ENCODE measurements at places on chromosomes 16 and 17. TPM values are rescaled to one million over a fixed set of nuclear protein-coding genes. Genes with fewer than 3 reads are reported as not detected.

RTN4RL1 gene
- 0.80 TPM for total RNA-seq

KRTAP9-8 gene
- total RNA-seq = not detected

CPHXL2 gene
- not detected for total RNA-seq

CRHR1 gene
- 0.15 TPM for total RNA-seq

TP53TG3 gene
- total RNA-seq = 1.2 TPM

DNA sequence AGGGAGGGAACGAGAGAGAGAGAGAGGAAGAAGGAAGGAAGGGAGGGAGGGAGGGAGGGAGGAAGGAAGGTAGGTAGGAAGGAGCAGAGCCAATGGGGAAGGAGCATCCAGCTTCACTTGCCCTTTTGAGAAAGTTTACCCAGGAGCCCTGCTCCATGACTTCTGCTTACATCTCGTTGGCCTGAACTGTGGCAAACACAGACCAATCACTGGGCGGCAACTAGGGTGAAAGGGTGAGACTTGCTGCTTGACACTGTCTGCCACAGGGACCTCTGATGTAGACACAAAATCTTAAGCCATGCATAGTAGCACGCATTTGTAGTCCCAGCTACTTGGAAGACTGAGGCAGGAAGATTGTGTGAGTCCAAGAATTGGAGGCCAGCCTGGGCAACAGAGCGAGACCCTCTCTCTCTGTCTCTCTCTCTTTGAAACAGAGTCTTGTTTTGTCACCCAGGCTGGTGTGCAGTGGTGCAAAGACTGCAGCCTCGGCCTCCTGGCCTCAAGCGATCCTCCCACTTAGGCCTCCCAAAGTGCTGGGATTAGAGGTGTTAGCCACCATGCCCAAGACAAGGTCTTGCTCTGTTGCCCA lies 19.5 kb upstream of the TUBG2 start:
- H3K4me1 ChIP-seq = no peaks in the 10 kb centered on the region
- no peaks in the 10 kb centered on the region for H3K36me3 ChIP-seq
- no peak overlapping the region for H3K27ac ChIP-seq

DNA sequence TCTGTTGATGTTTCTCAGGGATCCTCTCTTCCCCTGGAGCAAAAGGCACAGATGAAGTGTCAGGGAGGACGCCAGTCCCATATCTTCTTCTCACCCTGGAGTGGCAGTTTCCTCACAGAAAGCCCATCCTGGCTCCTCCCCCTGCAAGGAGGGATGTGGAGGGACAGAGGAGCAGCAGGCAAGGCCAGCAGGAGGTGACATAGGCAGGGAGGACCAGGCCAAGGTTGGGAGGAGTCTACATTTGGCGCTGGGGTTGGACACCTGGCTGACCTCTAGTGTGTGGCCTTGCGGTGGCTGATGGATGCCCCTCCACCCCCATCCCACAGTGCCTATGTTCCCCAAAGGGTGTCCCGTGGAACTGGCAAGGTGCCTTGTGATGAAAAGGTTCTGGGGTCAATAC lies 125.4 kb downstream of the SEC14L1 start:
- 0 out of 2 replicates have a peak overlapping the region, but pooled peaks have one; percentile 24 for H3K27ac ChIP-seq
- DNase-seq = no peak
- H3K4me1 ChIP-seq = peaks cover 15% of the 10 kb centered on the region
- no peaks in the 10 kb centered on the region for H3K27me3 ChIP-seq
- H3K36me3 ChIP-seq = no peaks in the 10 kb centered on the region

GRCh38 chr17:57422574-57423164 lies 166.3 kb downstream of the MSI2 start:
- DNase-seq = peak; percentile 45
- no peak overlapping the region for H3K27ac ChIP-seq
- no peaks in the 10 kb centered on the region for H3K4me1 ChIP-seq
- H3K4me3 ChIP-seq = no peak overlapping the region
- H3K36me3 ChIP-seq = no peaks in the 10 kb centered on the region
- H3K27me3 ChIP-seq = no peaks in the 10 kb centered on the region
